ENCODE measurements at places on chromosomes 6 and 20.

- no peak for DNase-seq
These were observed 59.8 kb upstream of the GCLC start for GRCh38 chr6:53604623-53605190.

DNA sequence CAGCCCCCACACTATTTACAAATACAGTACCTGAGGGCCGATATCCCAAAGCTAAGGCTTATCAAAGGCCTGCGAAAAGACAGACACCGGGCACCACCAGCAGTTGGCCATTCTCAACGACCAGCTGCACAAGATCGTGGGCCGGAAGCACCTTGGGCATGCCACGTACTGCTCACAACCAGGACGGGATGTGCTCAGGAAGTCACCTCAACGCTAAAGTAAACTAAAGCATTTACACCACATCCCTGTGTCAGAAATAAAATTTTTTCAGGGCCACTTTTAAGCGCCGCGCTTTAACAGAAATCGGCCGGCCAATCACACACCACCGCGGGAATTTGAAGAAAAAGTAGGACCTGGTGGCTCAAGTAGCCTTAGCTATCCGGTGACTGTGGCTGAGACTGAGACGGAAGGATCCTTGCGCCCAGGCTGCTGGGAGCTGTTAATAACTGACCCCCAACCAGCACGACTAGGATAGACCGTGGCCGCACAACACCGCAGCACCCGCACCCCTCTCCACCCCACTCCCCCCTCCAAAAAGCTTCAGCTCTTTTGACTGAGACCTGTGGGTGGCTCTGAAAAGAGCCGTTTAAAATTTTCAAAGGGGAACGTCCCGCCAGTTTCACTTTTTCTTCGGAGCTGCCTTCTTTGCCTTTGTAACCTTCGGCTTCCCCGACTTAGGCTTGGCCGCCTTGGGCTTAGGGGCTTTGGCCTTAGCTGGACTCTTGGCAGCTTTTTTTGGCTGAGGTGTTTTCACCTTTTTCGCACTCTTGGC is 131.2 kb upstream of the BTN3A2 start:
- DNase-seq = peak; percentile 51

DNA sequence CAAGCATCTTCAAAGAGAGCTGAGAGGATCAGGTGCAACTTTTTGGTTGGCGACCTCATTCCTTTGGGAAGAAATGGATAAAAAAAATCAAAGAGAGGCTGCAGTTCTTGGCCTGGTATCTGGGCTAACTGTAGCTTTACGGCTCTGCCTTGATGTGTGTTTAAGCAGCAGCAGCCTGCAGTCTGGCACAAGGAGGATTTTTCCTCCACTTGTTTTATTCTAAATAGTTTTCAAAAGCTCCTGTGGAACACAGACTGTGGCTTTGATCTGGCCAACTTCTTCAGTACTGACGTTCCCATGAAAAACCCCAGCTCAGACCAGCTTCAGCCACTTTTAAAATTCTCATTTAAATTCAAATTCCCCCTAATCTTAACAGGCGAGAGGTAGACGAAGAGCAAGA is 137.3 kb downstream of the HDGFL1 start:
- no peak for DNase-seq

GRCh38 chr20:38199501-38200390 is 34.7 kb upstream of the TGM2 start:
- no peak for DNase-seq
